NCI-H526 (cell line): ENCODE measurements at places on chromosomes 2 and 18.

GRCh38 chr2:105121434-105121833 is 83.6 kb downstream of the MRPS9 start:
- no peak for DNase-seq

GRCh38 chr2:145919477-145919876 is 1399.6 kb upstream of the ZEB2 start:
- DNase-seq = no peak

GRCh38 chr2:133344849-133345248 is 223.4 kb downstream of the NCKAP5 start:
- no peak for DNase-seq

GRCh38 chr2:187748958-187749357 is 194.7 kb upstream of the TFPI start:
- no peak for DNase-seq

- DNase-seq = no peak
Measured at GRCh38 chr2:117618607-117619006, 195.9 kb upstream of the DDX18 start.

DNA sequence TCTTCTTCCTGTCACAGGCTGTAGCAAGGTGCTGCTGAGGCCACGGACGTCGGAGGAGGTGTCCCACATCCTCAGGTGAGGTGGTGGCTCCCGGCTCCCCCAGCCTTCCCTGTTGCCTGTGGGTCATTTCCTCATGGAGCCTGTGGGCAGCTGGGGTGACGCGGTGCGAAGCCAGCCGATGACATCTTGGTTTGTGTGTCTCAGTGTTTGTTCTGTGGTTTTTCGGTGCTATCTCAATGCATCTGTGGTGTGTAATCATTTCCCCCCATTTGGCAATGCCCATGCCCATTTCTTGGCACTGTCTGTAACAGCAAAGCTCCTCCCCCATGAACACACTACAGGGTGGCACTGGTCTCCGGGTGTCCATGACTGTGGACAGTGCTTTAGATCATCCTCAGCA is 6.6 kb downstream of the D2HGDH start:
- DNase-seq = no peak

DNA sequence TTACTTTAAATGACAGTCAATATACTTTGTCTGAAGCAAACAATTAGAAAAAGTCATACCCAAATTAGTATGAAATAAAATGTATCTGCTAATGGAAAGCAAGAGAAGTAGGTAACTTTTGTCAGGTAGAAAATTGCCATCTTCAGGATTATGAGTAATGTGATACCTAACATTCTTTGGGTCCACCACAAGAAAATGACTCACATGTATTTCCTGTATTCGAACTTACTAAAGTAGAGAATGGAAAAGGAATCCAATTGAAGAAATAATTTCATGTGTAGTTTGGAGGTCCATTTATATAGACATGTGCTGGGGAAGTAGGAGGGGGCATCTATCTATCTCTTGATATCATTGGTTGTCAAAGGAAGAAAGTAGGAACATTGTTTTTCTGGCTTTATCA is 636.2 kb upstream of the CHAC2 start:
- no peak for DNase-seq

- DNase-seq = peak; percentile 18
Measured at GRCh38 chr18:70931942-70932814, 643.3 kb downstream of the SOCS6 start.

- no peak for DNase-seq
Measured at GRCh38 chr2:86358957-86359356, 21.5 kb upstream of the REEP1 start.

DNA sequence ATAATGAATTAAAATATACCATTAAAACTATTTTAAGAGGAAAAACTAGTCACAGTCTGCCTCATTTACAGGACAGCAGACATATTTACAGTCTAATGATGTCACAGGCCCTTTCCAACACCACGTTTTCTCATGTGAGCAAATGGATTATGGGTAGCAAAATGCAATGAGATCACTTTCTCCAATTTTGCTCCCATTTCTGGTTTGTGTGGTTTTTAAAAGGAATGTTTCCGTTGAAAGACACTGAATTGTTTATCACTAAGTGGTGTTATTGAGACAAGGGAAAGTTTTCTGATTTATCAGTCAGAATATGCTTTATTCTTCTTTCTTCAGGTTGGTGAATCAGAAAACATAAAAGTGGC is 11.4 kb upstream of the NR4A2 start:
- DNase-seq = no peak

DNA sequence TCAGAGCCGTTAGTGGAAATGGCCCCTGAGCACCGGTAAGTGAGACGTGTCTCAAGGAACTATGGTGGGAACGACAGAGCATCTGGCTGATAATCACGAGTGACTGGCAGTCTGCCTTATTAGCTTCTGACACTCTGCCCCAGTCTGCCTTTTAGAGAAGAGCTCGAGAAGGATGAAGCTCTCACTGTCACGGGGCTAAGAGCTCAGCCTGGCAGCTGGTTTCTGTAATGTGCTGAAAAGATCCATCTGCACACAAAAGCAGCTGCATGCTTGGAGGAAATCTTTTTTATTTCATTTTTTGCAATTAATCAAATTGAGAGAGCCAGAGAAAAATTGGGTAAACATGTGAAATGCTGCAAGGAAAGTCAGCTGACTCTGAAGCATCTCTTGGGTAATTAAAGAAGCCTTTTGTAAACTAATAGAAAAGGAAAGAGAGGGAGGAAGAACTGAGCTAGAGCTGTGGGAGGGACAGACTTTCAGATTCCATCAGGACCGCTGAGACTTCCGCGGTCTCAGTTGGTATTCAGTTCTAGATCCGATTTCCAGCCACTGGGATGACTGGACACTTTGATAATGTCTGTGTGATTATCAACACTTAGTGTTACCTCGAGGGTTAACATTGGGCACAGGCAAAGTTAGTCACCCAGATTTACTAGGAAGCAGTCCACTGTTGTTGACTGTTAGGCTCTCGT is 24.4 kb downstream of the MBP start:
- DNase-seq = no peak

- no peak for DNase-seq
Measured at GRCh38 chr2:233892793-233893192, 24.4 kb upstream of the TRPM8 start.

- DNase-seq = no peak
Measured at GRCh38 chr2:197793456-197793855, 8.3 kb upstream of the BOLL start.

GRCh38 chr2:187390891-187391290 is 57.2 kb downstream of the CALCRL start:
- no peak for DNase-seq

DNA sequence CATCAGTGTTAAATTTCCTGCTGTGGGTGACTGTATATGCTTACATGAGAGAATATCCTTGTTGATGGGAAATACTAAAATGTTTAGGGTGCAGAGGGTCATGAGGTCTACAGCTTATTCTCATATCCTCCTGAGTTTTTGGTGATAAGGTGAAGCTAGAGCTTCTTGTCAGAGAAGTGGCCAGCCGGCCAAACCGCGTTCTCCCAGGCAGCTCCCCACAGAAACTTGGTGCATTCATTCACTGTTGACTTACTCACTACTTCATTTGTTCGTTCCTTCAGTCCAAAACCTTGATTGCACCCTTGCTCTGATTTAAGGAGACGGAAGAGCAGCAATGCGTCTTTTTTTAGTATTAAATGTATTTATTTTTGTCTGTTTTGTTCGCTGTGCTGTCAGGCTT is 8.7 kb downstream of the SNED1 start:
- DNase-seq = no peak

GRCh38 chr2:38264396-38265221 is 112.5 kb downstream of the ATL2 start:
- no peak for DNase-seq

DNA sequence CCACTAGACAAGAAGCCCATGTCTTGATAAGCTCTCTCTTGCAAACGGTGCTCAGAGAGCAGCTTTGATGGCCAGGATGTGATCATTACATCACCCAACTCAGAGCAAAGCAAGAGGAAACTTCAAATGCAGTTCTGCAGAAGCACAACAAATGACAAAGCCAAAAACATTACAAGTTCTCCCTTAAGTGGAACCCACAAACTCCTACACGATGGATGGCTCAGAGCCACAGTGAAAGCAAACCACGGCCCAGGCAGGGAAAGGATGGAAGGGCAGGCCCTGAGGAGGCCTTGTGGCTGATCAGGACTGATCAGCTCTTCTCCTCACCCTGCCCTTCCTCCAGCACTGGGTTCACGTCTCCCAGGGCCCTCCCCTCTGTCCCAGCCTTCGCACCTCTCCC is 326.4 kb downstream of the EIPR1 start:
- no peak for DNase-seq

DNA sequence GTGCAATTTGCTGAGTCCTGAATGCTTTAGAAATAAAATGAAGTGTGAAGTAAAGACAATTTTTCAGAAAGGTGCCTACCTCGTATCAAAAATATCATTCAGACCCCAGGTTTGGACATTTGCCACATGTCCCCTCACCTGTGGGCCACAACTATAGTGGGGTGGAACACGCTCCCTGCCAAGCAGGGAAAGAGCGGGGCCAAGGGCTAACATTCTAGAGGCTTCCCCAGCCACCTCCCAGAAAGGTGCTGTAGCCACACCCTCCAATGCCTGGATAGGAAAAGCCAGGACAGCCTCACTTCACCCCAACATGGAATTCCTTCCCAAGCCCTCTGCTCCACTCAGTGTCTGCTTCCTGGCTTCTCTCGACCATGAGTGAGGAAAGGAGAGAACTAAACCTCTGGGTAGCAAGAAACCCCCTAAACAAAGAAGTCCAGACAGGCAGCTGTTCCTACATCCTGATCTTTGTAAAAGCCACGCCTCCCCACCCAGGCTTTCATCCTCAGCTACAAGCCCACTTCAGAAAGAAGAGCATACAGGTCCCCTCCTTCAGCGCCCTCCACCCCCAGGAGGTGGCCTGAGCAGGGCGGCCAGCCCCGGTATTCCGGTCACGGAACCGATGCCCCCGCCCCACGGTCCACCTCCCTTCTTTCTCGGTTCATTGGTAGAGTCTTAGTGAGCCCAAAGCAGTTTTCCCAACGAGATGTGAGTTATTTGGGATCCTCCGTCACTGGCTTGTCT is 2.1 kb downstream of the COL6A3 start:
- DNase-seq = no peak

- DNase-seq = no peak
Measured at GRCh38 chr2:144323946-144324345, 196.0 kb downstream of the ZEB2 start.

GRCh38 chr18:9539283-9539682 is 64.0 kb downstream of the RALBP1 start:
- DNase-seq = no peak

- no peak for DNase-seq
Measured at GRCh38 chr18:13241893-13242175, 23.3 kb downstream of the LDLRAD4 start.

DNA sequence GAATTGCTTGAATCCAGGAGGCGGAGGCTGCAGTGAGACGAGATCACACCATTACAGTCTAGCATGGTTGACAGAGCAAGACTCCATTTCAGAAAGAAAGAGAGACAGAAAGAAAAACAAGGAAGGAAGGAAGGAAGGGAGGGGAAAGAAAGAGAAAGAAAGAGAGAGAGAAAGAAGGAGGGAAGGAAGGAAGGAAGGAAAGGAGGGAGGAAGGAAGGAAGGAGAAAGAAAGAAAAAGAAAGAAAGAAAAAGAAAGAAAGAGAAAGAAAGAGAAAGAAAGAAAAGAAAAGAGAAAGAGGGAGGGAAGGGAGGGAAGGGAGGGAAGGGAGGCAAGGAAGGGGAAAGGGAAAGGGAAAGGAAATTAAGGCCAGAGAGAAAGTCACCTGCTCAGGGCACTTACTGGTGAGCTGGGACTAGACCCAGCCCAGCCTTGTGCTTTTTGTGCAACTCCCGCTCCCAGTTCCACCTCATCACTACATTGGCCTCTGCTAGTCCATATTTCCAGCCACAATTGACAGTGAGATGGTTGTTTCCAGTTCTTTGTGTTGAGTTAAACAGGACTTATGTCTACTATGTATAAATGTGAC is 35.7 kb downstream of the MOGAT1 start:
- peak; percentile 15 for DNase-seq

GRCh38 chr18:490024-490366 is 10.5 kb downstream of the COLEC12 start:
- DNase-seq = no peak

DNA sequence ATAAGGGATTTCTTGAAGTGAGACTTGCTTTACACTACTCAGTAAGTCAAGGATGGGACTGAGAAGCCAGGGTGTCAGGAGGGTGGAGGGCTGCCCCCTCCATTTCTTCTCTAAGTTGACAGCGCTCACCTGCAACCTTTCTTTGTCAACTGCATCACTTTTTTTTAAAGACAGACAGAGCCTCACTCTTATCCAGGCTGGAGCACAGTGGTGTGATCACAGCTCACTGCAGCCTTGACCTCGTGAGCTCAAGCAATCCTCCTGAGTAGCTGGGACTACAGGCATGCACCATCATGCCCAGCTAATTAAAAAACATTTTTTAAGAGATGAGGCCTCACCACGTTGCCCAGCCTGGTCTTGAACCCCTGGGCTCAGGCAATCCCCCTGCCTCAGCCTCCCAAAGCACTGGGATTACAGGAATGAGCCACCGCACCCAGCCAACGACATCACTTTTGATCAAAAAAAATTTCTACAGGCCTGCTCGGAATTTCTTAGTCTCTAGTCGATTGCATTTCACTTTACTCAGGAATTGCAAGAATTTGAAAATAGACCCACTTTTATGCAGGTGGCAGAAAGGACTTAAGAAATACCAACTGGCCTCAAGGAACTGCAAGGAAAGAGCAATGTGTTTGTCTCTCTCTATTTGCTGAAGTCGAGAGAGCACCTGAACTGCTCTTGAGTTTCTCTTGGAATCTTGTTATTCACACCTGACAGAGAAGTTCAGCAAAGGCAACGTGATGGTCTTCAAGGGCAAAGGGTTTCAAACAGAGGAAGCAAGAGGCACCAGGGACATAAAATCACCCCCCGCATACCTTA is 101.4 kb downstream of the MYOM1 start:
- no peak for DNase-seq

GRCh38 chr2:9288233-9288632 is 81.6 kb downstream of the ASAP2 start:
- DNase-seq = no peak

GRCh38 chr2:200393191-200393590 is 86.7 kb downstream of the SPATS2L start:
- DNase-seq = no peak

GRCh38 chr2:216789081-216789480 is 70.8 kb downstream of the TNP1 start:
- DNase-seq = no peak

- no peak for DNase-seq
Measured at GRCh38 chr2:111249806-111250205, 129.1 kb downstream of the BCL2L11 start.

- DNase-seq = peak; percentile 51
Measured at GRCh38 chr2:13056259-13056843, 339.6 kb downstream of the TRIB2 start.

GRCh38 chr2:134917888-134918525 is 615 bp upstream of the CCNT2 start:
- DNase-seq = peak; percentile 98

- no peak for DNase-seq
Measured at GRCh38 chr2:43073401-43073825, 153.0 kb downstream of the ZFP36L2 start.

DNA sequence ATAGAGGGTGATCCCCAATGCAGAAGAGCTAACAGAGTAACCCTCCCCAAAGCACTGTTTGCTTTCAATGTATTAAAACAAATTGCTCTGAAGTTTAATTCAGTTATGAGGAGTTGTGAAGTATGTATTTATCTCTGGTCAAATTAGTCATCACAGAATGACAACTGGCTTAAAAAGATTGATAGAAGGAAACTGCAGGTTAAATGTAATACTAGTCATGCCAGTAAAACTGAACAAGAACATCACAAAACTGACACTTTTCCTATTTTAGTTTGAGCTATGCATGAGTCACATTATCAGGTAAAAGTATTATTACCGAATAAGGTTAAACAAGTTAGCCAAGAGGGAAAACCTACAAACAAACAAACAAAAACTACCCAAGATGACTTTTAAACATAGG is 99.0 kb upstream of the ACVR1C start:
- no peak for DNase-seq
